Fibroblast of villous mesenchyme (primary cell): ENCODE measurements at places on chromosomes 13 and 19.
A peak's percentile ranks its signal among the peaks of the same experiment; 100 is the strongest.

DNA sequence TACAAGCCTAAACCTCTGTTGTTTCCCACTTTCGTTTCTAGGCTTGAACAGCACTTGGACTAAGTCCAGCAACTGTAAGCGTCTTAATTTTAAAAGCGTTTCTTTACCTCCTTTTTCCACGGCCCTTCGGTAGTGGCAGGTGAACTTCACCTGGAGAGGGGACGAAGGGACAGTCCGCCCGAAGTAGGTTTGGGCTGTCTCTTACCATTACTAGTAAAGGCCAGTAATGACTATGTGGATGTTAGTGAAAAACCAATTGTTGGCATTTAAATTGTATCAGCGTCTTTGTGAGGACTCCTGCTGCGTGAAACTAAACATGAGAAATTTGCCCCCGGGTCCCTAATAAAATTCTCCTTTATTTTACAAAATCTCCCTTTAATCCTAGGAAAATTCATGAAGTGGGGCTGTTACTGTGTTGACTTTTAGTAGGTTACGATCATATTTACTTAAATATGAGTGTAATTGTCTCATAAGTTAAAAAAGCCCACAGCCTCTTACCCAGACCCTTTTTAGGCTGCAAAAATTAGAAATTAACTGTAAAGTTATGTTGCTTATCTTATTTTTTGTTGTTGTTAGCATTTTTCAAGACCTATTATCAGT is 983 bp downstream of the ITM2B start:
- DNase-seq = peak; percentile 79

DNA sequence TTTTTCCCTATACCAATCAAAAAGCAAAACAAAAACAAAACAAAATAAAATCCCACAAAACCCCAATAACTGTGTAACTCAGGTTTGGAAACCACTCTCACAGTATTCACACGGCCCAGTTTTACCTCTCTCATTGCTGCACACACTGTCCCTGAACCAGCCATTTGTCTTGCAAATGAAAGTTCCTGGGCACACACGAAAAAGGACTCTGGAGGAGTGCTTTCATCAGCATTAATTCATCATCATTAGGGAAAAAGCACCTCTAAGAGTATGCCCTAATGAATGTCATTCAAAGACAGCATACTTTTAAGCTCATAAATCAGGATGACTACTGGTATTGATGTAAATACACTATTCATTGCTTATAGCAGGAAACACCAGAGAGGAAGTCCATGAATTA is 306.3 kb downstream of the DNAJC15 start:
- no peak for DNase-seq

GRCh38 chr19:18513868-18514267 is 8.0 kb downstream of the ELL start:
- peak; percentile 58 for DNase-seq

DNA sequence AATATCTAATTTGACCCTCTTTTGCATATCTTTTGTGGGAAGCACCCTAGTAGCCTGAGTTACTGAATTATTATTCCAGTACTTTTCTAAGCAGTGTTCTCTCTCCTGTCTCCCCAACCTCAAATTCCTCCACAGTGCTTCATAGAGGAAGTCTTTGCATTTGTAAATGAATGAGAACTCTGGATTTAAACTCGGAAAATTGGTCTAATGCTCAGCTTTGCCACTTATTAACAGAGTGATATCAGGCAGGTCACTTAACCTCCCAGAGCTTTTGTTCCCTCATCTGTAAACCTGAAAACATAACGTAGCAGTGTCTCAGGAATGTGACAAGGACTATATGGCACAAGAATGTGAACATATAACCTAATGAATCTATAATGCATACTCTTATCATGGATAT is 26.2 kb downstream of the FREM2 start:
- no peak for DNase-seq

DNA sequence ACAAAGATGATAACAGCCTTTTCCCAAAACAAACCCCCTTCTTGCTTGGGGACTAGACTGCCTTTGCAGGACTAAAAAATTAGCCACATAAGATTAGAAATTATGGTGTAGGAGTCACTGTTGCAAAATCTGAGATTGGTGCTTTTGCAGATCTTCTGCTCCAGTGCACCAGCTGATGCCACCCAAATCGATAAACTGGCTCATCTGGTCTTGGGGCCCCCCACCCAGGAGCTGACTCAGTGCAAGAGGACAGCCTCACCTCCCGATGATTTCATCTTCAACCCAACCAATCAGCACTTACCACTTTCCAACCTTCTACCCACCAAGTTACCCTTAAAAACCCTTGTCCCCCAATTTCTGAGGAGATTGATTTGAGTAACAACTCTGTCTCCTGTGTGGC is 47.1 kb upstream of the PEPD start:
- no peak for DNase-seq

- no peak for DNase-seq
These were observed 72.5 kb upstream of the MRI1 start for GRCh38 chr19:13691569-13692435.

DNA sequence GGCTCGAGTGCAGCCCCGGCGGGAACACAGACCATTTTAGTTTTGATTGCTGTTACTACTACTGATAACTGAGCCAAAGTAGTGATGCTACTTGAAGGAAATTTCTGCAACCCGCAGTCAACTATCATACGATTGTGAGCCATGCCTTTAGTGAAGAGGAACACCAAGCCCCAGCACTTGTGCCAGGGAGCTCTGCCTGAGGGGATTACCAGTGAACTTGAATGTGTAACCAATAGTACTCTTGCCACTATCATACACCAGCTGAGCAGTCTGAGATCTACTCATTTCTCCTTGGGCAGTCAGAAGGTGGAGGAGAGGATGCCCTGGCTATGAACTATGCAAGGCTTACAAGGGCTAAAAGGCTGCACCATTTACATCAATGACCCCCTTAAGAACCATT is 49.0 kb upstream of the N4BP2L1 start:
- DNase-seq = no peak

DNA sequence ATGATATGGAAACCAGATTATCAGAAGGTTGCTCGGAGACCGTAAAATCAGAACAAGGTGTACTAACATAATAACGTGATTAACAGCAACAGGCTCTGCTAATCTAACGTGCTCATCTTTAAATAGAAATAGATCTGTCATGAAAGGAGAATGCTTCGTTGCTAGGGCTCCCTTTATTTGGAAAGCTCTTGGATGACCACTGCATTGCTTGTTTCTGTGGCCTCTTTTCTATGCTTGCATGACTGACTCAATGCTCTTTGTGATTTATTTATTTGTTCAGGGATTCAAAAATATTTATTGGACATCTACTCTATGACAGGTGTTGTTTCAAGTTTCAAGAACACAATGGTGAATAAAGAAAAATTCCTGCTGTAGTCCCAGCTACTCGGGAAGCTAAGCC is 22.3 kb upstream of the ZDHHC20 start:
- DNase-seq = no peak

GRCh38 chr19:48502350-48503018 is 9.2 kb downstream of the LMTK3 start:
- DNase-seq = no peak

DNA sequence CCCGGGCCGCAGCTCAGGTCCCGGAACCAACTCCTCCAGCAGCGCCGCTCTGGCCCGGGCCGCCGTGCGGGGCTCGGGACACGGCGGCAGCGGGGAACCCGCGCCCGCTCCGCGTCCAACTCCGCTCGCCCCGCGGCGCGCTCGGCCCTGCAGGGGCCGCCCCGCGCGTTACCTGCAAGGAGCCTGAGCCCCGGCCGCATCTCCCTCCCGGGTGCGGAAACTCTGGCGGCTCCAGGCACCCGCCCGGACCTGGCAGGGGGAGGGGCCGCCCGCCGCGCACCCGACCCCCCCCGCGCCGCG is at the start of gene TMTC4:
Gene TMTC4, minus strand, starts transcription at position 224 of the 300 bp plus-strand sequence. CDS start 4,433 bp downstream, outside the sequence.
- DNase-seq = no peak

GRCh38 chr13:76131551-76131950 is 495.4 kb downstream of the LMO7 start:
- DNase-seq = no peak

GRCh38 chr13:31167490-31167889 is 5.8 kb upstream of the HSPH1 start:
- no peak for DNase-seq

GRCh38 chr19:4052114-4052992 is 14.3 kb downstream of the ZBTB7A start:
- DNase-seq = no peak
